ENCODE measurements at places on chromosomes 4 and X. TPM values are rescaled to one million over a fixed set of nuclear protein-coding genes. Genes with fewer than 3 reads are reported as not detected.
A peak's percentile ranks its signal among the peaks of the same experiment; 100 is the strongest.

- no peak overlapping the region for H3K4me3 ChIP-seq
- no peak overlapping the region for H3K27ac ChIP-seq
- DNase-seq: no peak
These were observed 42.4 kb downstream of the FNIP2 start for GRCh38 chr4:158811216-158811540.

The TRIM60 gene
- not detected for total RNA-seq

- no peak for DNase-seq
- H3K27ac ChIP-seq: no peak overlapping the region
- no peaks in the 10 kb centered on the region for H3K36me3 ChIP-seq
- H3K4me3 ChIP-seq: no peak overlapping the region
- H3K27me3 ChIP-seq: no peaks in the 10 kb centered on the region
These were observed 537.0 kb upstream of the DIAPH2 start for GRCh38 chrX:96147681-96148080.

The CFP gene
- 0.69 TPM for total RNA-seq

The TMEM47 gene
- total RNA-seq: 19.1 TPM

The KDR gene
- total RNA-seq: 0.33 TPM

GRCh38 chr4:4559596-4559995 lies 17.7 kb upstream of the STX18 start:
- H3K4me3 ChIP-seq: no peak overlapping the region
- no peak for DNase-seq
- H3K36me3 ChIP-seq: peaks cover 2% of the 10 kb centered on the region
- no peaks in the 10 kb centered on the region for H3K27me3 ChIP-seq
- peaks cover 2% of the 10 kb centered on the region for H3K4me1 ChIP-seq

- H3K27me3 ChIP-seq: peaks cover 37% of the 10 kb centered on the region
- H3K4me1 ChIP-seq: no peaks in the 10 kb centered on the region
- no peak overlapping the region for H3K4me3 ChIP-seq
- H3K27ac ChIP-seq: peak overlapping the region; percentile 71
- no peaks in the 10 kb centered on the region for H3K36me3 ChIP-seq
- DNase-seq: no peak
These were observed 2.0 kb upstream of the SH3BP2 start for GRCh38 chr4:2790583-2791517.

DNA sequence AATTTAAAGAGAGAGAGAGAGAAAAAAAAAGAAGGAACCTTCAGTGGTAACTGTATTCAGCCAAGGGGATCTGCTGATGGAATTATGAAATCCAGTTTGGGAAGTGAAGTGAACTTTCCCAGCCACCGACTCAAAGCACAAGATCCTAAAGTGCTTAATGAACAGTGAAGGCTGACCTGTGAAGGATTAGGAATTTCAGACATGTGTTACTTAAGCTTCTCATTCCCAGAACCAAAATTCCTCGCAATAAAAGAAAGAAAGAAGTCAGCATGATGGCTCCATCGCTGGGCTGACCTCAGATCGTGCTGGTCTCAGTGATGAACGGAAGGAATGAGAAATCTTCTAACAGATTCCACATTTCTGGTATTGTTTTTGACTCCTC lies 135.2 kb downstream of the ARSF start:
- peaks cover 3% of the 10 kb centered on the region for H3K4me1 ChIP-seq
- H3K27ac ChIP-seq: no peak overlapping the region
- H3K27me3 ChIP-seq: peaks cover 8% of the 10 kb centered on the region
- DNase-seq: no peak

- H3K36me3 ChIP-seq: no peaks in the 10 kb centered on the region
- peak; percentile 38 for DNase-seq
- H3K27ac ChIP-seq: peak overlapping the region; percentile 92
- peaks cover 11% of the 10 kb centered on the region for H3K4me1 ChIP-seq
These were observed 2.5 kb downstream of the CPEB2 start for GRCh38 chr4:15004739-15005301.

DNA sequence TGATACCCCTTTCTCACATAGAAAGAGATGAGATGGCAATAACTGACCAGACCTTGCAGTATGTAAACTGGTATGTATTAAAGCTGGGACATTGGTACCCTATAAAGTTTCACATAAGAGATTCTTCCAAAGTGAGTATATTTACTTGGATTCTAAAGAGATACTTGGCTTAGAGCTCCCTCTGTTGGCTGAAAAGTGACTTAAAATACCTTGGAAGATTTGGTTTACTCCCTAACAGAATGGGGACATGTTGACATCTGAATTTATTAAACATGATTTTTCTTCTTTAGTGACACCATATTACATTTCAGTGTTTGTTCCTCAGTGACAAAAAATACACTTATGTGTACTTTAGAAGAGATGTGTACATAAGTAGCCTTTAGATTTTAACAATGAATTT lies 47.9 kb upstream of the RGN start:
- no peak overlapping the region for H3K4me3 ChIP-seq
- no peaks in the 10 kb centered on the region for H3K4me1 ChIP-seq
- peaks cover 5% of the 10 kb centered on the region for H3K36me3 ChIP-seq
- no peak for DNase-seq

The TMSB15A gene
- total RNA-seq: 113 TPM

- no peak for DNase-seq
- H3K4me1 ChIP-seq: peaks cover 5% of the 10 kb centered on the region
- no peak overlapping the region for H3K4me3 ChIP-seq
- no peaks in the 10 kb centered on the region for H3K27me3 ChIP-seq
- H3K27ac ChIP-seq: no peak overlapping the region
These were observed 50.7 kb downstream of the MAP7D3 start for GRCh38 chrX:136200466-136200865.

GRCh38 chr4:124501576-124501975 lies 211.0 kb downstream of the ANKRD50 start:
- H3K27ac ChIP-seq: no peak overlapping the region
- no peak overlapping the region for H3K4me3 ChIP-seq
- H3K4me1 ChIP-seq: peaks cover 8% of the 10 kb centered on the region
- no peaks in the 10 kb centered on the region for H3K36me3 ChIP-seq
- no peak for DNase-seq

DNA sequence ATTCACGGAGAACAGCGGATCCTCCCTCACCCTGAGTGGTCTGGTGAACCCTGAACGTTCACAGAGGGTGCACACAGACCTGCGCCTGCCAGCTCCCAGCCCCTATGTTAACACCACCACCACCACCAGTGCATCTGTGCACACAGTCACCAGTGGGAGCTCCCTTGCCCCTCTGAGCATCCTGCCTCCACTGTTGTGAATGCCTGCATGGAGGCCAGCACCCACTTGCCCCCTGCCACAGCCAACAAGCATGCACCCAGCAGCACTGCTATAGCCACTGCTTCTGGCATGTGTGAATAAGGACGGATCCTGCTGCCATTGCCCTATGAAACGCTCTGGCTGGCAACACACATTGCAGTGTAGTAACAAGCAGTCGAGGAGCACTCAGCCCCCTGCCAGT lies 29.1 kb upstream of the PWWP3B start:
- no peaks in the 10 kb centered on the region for H3K27me3 ChIP-seq
- DNase-seq: no peak
- H3K4me1 ChIP-seq: no peaks in the 10 kb centered on the region
- H3K36me3 ChIP-seq: no peaks in the 10 kb centered on the region

- DNase-seq: no peak
- no peaks in the 10 kb centered on the region for H3K27me3 ChIP-seq
- peaks cover 21% of the 10 kb centered on the region for H3K4me1 ChIP-seq
- no peaks in the 10 kb centered on the region for H3K36me3 ChIP-seq
These were observed 94.9 kb upstream of the MYOZ2 start for GRCh38 chr4:119040694-119041185.

The UGT2B7 gene
- 1.2 TPM for total RNA-seq

The SNCA gene
- 13.4 TPM for total RNA-seq

DNA sequence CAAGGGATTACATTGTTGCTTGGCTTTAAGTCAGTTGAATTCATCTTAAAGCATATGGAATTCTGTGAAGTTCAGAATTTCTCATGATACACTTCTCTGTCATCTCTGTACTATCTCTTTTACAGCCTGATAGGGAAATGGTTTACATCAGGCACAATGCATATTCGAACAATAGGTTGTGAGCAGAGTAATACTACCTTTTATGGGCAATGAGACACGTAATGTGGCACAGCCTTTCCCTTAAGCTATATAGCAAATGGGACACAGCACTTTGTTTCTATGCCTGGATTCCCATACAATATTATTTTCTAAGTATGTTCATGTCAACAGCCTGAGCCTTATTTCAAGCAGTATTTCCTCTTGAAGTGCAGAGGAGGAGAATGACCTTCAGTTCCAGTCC lies 58.4 kb downstream of the SYNPO2 start:
- no peak overlapping the region for H3K4me3 ChIP-seq
- no peak for DNase-seq
- H3K36me3 ChIP-seq: no peaks in the 10 kb centered on the region
- H3K27me3 ChIP-seq: no peaks in the 10 kb centered on the region

The LEF1 gene
- total RNA-seq: 2.1 TPM

The RIPPLY1 gene
- total RNA-seq: not detected

The SLC7A11 gene
- 8.2 TPM for total RNA-seq

The PHKA1 gene
- 11.8 TPM for total RNA-seq

The TMPRSS11B gene
- not detected for total RNA-seq

DNA sequence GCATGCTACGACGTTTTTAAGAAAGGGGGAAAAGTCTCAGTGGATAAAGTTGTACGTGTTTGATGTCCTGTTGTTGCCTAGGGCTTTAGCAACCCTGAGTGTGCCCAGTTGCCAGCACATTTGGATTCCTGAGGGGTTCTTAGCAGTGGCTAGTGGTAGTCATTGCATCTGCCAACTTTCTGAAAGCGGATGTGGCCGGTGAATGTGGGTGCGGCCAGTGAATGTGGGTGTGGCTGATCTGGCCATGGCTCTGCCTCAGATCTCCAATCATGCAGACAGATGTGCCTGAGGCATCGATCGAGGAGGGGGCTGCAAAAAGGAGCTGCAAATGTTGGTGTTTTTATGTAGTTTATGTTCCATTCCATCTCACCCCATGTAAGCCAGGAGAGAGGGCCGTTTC lies 41.5 kb upstream of the FAT1 start:
- peaks cover 14% of the 10 kb centered on the region for H3K4me1 ChIP-seq
- no peak for DNase-seq
- no peaks in the 10 kb centered on the region for H3K27me3 ChIP-seq
- H3K36me3 ChIP-seq: no peaks in the 10 kb centered on the region
- peak overlapping the region; percentile 2 for H3K27ac ChIP-seq

The NPY2R gene
- total RNA-seq: not detected

DNA sequence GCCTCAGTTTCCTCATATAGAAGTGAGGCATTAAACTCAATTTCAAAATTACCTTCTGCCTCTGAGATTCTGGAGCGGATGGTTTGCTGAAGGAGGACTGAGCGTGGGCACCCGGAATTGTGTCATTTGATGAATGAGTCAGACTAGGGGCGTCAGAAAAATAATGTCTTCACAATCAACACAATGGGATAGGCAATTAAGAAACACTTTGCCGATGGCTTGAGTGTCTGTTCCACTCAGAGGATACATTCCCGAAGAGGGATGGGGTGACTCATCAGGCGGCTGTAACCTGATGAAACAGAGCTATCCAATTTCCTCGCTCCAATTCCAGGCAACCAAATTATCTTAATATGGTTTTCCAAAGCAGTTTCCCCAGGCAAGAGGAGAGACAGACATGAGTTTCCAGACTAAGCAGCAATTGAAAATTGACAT lies 1.2 kb upstream of the CHRNA9 start:
- no peak overlapping the region for H3K27ac ChIP-seq
- no peak overlapping the region for H3K4me3 ChIP-seq
- no peaks in the 10 kb centered on the region for H3K36me3 ChIP-seq
- DNase-seq: no peak
- peaks cover 3% of the 10 kb centered on the region for H3K27me3 ChIP-seq
- H3K4me1 ChIP-seq: peaks cover 5% of the 10 kb centered on the region

The GUCY1A1 gene
- total RNA-seq: 4.0 TPM
